ENCODE measurements at places on chromosomes 11 and 22.
A peak's percentile ranks its signal among the peaks of the same experiment; 100 is the strongest.

- DNase-seq, result no peak
Observed at GRCh38 chr11:120129570-120129969, 8.3 kb downstream of the TRIM29 start.

GRCh38 chr22:27507935-27508526, 293.5 kb downstream of the MN1 start:
- DNase-seq, result no peak

DNA sequence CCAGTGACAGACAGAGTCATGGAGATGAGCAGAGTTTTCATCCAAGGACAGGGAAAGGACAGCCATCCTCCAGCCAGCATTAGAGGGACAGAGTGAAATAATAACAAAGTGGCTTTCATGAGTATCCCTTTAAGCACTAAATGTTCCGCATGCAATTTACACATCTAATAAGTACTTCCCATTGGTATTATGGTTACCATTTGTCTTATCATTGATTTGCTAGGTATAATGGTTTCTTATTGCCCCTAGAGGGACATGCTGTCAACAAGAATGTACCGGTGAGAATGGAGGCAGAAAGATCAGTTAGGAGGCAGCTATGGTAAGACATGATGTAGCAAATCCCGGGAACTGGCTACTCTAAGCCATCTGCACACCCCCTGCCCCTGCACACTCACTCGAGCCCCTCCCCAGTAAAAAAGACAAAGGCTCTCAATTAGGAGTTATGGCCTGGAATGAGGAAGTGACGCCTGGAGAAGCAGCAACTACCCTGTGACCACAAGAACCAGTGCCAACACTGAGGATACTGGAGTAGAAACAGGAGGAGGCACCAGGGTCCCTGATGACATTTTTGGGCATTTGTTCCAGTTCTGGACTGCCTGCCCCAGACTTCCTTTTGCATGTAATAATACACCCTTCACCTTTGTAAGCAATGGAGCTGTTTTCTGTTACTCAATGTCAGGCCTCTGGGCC, 30.2 kb upstream of the HMGXB4 start:
- no peak for DNase-seq

DNA sequence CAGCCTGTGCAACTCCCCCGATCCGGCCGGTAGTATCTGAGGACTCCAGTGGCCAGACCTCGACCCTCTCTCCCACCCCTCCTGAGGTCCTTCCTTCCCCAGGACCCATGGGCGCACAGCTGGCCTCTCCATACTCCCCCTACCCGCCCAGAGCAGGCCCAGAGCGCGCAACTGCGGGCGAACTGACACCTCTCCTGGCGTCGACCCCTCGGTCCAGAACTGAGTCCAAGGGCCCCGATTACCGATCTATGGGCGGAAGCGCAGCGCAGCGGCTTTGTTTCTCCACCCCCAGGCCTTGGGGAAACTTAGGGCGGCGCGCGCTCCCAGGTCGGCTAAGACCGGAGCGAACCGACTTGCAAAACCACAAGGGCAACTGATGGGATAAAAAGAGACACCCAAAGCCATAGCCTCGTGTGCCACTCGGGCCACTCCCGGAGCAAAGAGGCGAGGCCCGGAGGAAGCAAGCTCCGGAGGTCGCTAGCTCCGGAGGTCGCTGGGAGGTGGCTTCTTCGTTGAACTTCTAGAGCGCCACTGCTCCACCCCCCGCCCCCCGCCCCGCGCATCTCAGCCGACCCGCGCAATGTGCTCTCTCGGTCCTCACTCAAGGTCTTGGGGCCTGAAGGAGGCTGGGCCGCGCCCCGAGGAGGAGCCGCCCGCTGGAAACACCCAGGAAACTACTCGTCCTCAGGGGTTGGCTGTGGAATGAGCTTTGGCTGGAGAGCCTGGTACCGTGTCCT, 9.8 kb upstream of the ALX4 start:
- no peak for DNase-seq

DNA sequence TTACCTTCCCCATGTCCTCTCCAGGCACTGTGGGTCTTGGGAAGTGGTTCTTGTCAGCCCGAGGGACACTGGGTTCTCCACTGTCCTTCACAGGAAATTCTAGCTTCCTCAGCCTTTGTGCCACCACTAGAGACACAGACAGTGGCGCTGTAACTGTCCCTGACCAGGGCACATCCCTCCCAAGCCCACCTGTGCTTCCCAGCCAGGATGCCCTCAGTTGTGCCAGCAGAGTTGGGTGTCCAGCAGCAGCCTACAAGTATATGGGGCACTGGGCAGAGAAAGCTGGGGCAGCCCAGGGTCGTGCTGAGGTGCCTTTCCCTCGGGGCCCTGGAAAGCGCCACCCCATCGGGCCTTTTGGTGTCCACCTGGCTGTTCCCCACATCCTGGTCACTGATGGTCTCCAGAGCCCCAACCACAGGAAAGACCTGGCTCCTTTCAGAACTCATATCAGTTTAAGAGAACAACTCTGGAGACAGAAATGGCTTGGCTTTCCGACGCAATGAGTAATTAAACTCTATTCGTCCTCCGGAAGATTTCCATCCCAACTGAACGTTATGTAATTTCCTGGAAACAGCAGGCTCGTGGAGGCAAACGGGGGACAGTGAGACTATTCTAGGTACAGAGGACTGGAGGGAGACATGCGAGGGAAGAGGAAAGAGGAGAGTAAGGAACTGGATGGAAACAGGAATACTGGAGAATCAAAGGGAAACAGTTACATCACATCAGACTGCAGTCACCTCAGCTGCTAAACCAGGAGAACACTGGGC, 28.6 kb downstream of the PPP2R1B start:
- DNase-seq, result peak; percentile 72

GRCh38 chr11:128814856-128815705, 52.0 kb downstream of the KCNJ1 start:
- no peak for DNase-seq
